Cerebellar nuclear complex (tissue), 1 donor: ENCODE measurements at places on chromosomes 7 and 10.

DNA sequence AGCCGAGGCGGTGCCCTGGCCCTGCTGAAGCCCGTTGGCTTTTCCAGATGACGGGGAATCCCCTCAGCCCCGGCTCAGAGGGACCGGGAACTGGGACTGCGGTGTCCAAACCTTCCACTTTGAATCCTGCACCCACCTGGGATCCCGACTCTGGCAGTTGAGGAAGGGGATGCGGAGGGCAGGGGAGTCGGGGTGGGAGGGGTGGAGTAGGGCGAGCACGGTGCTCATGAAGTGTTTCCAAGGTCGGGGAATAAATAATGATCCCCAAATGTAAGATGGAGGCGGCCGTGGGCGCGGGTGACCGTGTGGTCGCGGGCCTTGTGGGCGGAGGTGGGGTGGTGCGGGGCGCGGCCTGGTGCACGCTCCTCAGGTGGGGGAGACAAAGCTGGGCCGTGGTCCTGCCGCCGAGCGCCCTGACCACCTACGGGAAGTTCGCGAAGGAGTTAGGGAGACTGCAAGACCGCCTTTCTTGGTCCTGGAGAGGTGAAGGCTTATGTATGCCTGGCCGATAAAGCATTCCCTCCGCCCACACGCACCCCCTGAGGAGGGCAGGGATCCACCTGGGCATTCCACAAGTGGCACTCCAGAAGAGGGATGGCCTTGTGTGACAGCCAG is 1.4 kb downstream of the MTURN start:
- DNase-seq = no peak

DNA sequence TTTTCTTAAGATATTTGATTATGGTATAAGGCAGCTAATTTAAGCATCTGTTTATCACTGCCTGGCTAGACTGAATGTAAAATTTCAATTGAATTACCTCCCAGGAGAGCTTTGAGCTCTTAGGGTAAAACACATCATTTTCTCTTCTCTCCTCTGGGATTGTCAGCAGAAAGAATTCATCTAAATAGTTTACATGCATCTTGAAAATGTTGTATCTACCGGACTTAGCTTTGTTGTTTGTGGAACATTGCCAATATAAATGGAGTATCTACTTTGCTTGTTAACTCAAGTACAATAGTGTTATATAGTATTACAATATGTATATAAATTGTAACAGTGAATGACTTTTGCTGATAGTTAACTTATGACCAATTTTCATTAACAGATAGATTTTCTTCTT is 73.3 kb downstream of the TAF3 start:
- DNase-seq = no peak

- no peak for DNase-seq
Measured at GRCh38 chr7:70034999-70035398, 436.7 kb downstream of the AUTS2 start.

- no peak for DNase-seq
Measured at GRCh38 chr7:113705439-113705838, 213.4 kb downstream of the PPP1R3A start.

DNA sequence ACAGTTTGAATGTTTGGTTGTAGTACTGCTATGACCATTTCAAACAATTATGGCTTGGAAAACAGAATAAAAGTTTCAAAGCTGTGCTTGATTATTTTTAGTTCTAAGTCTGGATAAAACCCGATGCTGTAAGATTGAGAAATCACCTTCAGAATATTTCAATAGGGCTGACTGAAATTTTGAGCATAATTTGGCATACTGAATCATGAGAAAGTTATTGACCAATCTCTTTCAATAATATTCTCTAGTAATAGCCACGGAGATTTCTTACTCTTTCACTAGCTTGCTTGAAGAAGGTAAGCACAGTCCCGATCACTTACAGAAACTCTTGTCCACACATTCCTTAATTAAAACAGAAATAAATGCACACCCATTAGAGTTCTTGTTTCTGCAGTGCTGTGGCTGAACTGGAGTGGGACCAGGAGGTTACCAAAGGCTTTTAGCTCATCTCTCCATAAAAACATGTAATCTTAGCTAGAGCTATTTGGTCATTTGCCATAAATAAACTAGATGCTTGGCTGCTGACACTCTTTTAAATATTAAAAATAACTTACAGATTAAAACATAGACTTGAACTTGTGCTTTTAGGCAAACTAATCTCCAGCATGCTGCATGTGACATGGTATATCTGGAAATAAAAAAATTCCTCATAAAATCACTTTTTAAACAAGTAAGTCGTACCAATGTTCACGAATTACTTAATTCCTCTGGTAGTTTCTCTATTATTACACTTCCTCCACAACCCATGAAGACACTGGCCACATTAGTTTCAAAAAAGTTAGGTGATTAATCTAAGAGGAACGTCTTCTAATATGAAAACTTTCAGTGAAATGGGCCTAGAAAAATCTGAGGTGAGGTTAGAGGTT is 97.8 kb downstream of the AGMO start:
- DNase-seq = no peak

- no peak for DNase-seq
Measured at GRCh38 chr7:130669085-130669700, 645 bp upstream of the COPG2 start.

GRCh38 chr7:93053949-93054943 is 63.5 kb downstream of the SAMD9 start:
- no peak for DNase-seq

- DNase-seq = no peak
Measured at GRCh38 chr10:85789982-85790789, 576.4 kb downstream of the GRID1 start.

DNA sequence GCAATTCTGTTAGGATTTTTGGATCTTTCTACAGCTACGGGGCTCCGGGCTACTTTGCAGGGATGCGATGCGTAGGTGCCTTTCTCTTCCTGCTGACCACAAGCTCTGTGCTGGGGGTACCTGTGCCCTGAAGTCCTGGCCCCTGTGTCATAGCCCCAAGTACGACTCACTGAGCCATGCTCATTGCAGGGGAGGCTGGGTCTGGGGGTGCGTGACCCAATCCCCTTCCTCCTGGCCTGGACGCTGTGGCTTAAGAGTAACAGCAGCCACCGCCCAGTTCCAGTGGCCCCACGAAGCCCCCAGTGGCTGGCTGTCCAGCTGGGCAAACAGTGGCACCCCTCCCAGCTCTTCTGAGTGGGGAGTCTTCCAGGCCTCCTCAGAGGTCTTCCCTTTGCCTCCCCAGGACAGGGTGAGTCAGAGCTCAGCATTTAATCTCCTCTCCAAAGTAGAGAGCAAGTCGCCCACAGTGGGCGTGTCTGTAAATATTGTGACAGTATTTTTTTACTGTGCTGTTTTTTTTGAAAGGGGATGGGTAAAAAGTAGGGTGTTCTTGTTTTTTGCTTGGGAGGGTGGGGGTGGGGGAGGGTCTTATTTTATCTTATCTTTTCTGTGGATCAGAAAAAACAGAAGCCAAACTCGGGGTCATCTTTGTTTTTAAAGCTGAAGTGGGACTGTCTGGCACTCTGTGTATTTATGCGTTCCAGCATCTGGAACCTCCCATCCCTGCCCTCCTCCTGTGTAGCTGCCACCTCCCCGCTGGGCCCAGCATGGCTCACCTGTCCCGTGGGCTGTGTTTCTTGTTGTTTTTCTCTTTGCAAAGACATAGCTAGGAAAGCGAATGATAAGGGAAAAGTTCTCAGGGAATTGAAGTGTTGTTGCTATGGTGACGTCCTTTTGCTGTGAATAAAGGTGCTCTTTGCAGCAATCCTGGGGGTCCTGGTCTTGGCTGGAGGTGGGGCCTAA is 8.2 kb downstream of the LFNG start:
- no peak for DNase-seq

GRCh38 chr7:51430480-51431086 is 114.0 kb upstream of the COBL start:
- peak; percentile 1 for DNase-seq

- DNase-seq = no peak
Measured at GRCh38 chr10:95688648-95689047, 5.1 kb downstream of the TCTN3 start.
